ENCODE measurements at places on chromosomes 3 and 15.

DNA sequence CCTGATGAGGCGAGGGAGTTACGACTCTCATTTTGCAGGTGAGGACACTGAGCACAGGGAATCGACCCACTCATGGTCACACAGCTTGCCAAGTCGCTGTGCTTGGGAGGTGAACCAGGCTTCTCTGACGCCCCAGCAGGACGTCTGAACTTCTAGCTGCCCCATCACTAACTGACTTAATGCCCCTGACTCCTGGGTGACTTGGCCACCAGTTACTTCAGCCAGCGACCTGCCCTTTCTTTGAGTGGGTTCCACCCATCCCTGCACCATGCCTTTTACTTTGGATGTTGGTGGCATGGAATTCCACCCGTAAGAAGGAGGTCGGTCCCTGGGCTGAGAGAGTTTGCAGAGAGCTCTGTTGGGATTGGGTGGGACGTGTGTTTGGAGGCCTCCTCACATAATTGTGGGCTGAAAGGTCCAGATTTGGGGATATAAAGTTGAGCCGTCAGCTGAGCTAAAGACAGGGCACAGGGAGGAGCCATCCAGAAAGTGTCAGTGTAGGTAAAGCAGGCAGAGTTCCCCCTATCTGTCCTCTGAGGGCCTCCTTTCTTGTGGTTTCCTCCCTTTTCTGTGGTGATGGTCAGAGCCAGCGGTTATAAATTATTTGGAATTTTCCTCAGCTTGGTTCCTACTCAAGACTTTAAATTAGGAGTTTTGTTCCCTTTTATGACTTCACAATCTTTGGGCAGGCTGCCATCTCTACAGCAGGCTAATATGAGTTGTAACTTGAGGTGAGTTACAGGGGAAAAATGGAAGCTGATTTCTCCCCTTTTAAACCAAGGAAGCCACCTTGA, 55.0 kb downstream of the FLNB start:
- DNase-seq = no peak

DNA sequence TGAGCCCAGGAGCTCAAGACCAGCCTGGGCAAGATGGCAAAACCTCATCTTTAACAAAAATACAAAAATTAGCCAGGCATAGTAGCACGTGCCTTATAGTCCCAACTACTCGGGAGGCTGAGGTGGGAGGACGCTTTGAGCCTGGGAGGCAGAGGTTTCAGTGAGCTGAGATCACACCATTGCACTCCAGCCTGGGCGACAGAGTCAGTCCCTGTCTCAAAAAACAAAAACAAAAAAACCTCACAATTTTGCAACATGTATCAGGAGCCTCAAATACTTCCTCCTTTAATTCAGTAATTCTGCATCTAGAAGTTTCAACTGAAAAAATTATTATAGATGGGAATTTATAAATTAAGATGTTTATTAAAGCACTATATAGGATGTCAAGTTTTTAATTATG, 1.1 kb downstream of the MRPL47 start:
- no peak for DNase-seq

DNA sequence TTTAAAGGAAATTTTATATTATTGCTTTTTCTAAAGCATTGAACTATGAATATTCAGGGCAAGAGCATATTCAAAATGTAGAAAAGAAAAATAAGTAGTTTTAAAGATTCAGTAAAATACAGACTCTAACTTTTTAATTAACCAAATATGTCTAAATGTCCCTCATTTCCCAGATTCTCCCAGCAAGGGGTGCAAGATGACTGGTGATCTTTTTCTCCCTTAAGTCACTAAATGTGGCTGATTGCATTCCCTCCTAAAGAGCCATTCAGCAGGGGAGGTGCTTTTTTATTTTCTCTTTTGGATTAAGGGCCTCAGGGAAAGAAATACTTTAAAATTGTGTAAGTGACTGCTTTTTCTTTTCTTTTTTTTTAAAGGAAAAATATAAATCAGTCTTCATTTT, 406.9 kb downstream of the OXSM start:
- no peak for DNase-seq

GRCh38 chr3:192445770-192446644, 281.3 kb downstream of the FGF12 start:
- no peak for DNase-seq

DNA sequence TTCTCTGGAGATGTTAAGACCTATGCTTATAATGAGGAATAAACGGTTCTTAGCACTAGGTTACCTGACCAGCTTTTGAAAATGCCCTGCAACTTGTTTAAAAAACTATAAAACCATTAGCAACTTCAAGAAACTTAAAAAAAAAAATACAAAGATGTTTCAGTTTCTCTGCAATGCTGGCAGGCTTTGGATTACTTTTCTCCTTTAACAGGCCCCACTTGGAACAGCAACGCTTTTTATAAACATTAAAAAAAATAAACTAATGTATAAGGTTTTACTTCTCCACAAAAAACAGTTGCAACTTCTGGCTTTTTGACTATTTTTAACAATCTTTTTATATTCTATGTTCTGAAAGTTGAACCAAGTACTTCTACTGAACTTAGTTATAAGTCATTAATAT, 1006.7 kb downstream of the ROBO1 start:
- DNase-seq = no peak

DNA sequence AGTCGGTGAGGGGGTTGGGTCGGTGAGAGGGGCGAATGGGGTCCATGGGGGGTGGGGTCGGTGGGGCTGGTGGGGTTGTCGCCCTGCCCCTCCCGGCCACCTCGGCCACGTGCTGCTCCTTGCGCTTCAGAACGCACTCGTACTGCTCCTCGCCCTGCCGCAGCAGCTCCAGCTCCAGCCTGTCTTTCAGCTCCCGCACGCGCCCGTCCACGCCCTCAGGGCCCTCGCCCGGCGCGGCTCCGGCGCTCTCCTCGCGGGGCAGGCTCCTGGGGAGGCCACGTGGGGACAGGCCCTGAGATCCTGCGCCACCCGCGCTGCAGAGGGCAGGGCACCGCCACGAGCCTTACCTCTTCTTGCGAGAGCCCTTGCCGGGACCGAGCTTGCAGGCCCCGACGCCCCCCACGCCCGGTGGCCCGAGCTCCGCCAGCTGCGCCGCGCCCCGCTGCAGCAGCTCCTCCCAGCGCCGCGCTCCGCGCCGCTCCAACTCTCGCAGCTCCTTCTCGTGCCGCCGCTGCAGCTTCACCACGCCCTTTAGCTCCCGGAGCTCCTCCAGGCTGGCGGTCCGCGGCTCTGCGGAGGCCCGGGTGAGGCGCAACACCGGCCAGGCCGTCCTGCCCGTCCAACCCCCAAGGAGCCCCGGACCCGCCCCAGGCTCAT, 8.2 kb upstream of the ANKRD63 start:
- DNase-seq = peak; percentile 73

DNA sequence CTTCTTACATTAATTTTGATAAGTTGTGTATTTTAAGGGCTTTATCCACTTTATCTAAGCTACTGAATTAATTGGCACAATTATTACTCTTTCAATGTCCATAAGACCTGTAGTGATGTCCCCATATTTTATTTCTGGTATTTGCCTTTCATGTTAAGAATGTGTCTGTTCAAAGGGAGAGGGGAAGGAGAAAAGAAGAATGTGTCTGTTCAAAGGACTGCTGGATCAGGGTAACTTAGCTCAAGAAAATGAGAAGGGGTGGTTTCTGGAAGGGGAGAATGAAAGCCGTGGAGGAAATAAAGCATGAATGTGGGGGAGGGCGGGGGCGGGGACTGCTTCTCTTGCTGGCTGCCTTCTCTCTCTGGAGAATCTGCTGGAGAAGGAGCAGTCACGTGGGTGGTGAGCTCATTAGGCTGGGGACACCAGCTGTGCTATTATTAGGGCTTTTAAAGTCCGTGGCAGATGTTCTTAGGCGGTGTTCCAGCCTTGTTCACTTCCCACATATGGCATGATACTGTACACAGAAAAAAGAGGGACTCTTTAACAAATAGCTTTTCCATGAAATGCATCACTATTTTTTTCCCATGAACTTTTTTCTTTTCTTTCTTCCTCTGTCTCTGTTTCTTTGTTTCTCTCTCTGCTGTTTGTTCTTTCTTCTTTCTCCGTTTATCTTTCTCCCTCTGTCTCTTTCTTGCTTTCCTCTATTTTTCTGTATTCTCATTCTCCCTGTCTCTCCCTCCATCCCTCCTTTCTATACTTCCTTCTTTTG, 63.7 kb upstream of the ULK4 start:
- DNase-seq = peak; percentile 92

DNA sequence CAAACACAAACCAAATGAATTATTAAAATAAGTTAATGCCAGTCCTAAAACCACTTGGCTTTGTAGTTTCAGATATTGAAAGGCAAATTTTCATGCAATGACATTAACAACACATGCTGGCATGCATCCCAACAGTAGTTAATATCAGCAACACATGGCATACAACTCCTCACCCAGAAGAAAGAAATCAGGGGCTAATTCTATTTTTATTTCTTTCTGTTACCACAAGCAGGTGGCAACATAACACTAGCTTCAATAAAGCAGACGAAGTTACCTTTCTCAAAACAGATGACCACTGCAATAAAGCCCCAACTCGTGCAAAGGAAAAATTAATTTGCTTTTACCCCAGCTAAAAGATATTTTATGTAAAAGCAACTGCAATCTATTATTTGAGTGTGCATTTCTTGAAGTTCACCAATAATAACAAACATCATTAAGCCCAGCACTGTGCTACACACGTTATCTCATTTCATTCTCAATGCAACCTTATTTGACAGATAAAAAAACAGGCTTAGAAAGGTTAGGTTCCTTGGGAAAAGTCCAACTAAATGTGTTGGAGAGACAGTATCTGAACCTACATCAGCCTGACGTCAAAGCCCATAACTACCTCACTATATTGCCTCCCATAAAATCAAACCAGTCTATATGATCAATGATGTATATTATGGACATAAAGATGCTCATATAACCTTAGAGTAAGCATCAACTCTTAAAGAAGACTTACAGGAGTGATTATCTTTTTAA, 2.8 kb downstream of the TOP2B start:
- no peak for DNase-seq

- DNase-seq = no peak
Measured at GRCh38 chr3:19148768-19149091, 420 bp downstream of the KCNH8 start.

- peak; percentile 29 for DNase-seq
Measured at GRCh38 chr15:82647835-82648256, 683 bp upstream of the CPEB1 start.

DNA sequence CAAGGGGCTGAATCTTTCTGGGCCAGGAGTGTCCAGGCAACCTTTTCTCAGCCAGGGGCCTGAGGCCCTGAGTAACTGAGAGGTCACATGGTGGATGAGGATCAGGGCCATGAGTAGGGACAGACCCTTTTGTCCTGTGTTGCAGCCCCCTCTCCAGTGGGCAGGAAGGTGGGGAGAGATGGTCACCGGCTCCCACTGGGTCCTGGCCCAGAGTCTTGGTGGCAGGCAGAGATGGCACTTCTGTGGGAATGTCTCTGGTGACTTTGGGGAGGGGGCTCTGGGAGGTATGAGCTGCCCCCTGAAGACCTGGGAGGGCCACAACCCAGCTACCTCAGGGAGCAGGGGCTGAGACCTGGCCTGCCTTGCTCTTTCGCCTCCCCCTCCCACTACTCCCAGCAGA, 6.8 kb downstream of the ESYT3 start:
- no peak for DNase-seq

- DNase-seq = no peak
Measured at GRCh38 chr3:173891272-173892100, 493.9 kb downstream of the NLGN1 start.

DNA sequence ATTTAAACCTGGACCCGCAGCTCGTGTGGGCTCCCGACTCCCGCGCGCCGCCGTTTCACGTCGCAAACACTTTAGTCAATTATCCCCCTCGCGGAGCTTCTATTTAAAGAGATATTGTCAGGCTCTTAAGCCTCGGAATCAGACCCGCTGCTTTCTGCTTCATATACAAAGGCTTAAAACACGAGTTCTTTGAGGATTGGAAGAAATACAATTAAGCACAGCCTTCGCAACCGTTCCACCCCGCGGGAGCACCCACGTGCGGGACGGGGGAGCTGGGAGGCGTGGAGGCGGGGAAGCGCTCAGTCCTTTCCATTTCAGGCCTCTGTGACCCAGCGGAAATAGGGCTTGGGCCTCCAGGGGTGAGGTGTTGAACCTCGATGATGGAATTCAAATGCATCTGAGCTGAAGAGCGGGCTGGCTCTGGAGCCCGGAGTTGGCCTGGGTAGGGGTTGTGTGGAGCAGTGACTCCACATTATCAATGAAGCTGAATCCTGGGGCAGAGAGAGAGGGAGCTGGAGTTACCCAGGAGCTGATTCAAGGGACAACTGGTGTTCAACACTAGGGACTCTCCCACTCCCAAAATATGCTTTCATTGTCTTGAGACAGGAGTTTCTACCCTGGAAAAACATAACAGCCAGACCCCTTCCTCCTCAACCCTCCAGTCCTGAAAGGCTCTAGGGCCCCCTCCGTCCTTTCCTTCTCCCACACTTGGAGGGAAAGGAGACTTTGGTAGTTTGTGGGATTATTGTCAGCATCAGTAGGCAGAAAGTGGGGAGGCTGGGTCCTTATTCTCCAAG, 2.4 kb downstream of the ANKRD63 start:
- DNase-seq = no peak

- no peak for DNase-seq
Measured at GRCh38 chr3:187987924-187988323, 166.0 kb upstream of the LPP start.

GRCh38 chr3:151499168-151499567, 38.3 kb upstream of the IGSF10 start:
- no peak for DNase-seq

- peak; percentile 42 for DNase-seq
Measured at GRCh38 chr3:23739536-23739935, 66.2 kb upstream of the UBE2E1 start.

GRCh38 chr3:131236421-131236820, 145.2 kb upstream of the NUDT16 start:
- DNase-seq = no peak

DNA sequence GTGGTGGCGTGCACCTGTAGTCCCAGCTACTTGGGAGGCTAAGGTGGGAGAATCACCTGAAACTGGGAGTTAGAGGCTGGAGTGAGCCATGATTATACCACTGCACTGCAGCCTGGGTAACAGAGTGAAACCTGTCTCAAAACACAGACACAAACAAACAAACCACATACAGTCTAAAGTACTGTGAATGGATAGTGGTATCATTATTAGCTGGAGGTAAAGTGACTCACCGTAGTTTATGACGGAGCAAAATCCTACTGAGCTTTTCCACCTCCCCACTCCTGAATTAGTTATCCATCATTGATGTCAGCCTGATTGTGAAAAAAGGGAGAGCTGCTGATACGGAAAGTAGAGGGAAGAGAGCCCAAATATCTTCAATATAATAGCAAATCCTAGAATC, 3.2 kb upstream of the CNOT10 start:
- no peak for DNase-seq

GRCh38 chr3:126526668-126527005, 2.7 kb downstream of the CHST13 start:
- no peak for DNase-seq

GRCh38 chr15:38691965-38692788, 127.6 kb upstream of the RASGRP1 start:
- no peak for DNase-seq

DNA sequence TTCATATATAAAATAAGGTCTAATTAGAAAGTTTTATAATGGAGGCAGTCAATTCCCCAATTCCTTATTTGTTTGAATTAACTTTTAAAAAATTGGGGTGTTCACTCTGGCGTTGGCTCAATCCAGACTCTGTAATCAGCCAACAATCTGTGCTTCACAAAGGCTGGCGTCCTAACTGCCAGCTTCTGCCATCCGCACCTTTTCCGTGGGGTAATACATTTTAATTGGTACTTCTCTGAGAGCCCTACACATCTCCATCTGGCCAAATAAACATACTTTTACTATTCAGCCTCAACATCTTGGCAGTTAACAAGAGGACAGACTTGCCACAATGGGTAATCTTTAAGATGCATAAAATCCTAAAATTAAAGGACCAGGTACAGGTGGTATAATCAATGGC, 125.2 kb upstream of the CCNL1 start:
- no peak for DNase-seq
